ENCODE measurements at places on chromosomes 4 and X. TPM values are rescaled to one million over a fixed set of nuclear protein-coding genes. Genes with fewer than 3 reads are reported as not detected.

- DNase-seq: no peak
Observed at GRCh38 chr4:178102139-178102538, 659.9 kb upstream of the AGA start.

DNA sequence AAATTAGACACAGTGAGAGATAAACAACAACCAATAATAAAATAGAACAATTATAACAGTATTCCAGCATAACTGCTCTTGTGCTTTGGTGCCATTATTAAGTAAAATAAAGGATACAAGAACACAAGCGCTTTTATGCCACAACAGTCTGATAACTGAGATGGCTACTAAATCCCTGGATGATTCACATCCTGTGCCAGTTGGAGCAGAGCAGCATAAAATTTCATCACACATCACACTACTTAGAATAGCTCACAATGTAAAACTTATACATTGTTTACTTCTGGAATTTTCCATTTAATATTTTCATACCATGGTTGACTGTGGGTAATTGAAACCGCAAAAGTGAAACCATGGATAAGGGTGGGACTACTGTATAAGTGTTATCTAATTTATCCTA lies 399.9 kb upstream of the CNKSR2 start:
- no peak for DNase-seq

Gene FAM236C
- not detected for polyA plus RNA-seq

Gene UGT2B10
- not detected for polyA plus RNA-seq

- no peak for DNase-seq
Observed at GRCh38 chr4:145071560-145071959, 26.4 kb downstream of the ANAPC10 start.

Measured in SK-N-SH (cell line).